GM04503 (cell line): ENCODE measurements at places on chromosomes 3 and 15.

DNA sequence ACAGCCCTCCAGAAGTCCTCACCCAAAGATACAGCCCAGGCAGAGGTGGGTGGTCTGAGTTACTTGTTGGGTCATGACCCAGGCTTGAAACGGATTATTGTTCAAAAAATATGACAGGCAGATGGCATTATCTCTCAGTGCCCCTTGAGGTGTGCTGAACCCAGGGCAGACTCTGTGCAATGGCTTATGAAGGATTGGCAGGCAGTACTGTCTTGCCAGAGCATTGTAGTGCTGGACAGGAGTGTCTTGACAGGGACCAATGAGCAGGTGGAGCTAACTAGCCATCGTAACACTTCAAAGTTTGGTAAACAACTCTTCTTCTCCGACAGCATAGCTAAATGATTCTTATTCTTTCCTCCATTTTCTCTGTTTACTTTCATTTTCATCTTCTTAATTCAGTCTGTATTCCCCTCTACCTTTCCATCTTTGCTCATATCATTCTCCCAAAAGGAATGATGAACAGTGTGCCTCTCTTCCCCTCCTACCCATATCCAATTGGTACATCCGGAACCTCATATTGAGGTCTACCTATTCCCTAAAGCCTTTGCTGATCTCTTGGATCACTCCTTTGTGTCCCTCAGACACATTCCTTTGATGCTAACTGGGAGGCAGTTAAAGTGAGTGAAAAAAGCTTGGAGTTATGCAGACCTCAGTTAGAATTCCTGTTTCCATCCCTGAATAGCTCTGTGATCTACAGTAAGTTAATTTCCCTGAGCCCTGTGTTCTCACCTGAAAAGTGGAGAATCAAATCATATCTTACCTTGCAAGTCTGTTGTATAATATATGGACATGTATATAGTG lies 2.6 kb upstream of the IL20RB start:
- no peak for DNase-seq

GRCh38 chr15:63231706-63232105 lies 42.3 kb downstream of the RAB8B start:
- no peak for DNase-seq

- DNase-seq: no peak
Observed at GRCh38 chr3:142224482-142225072, 808 bp downstream of the GK5 start.

- DNase-seq: no peak
Observed at GRCh38 chr15:39657181-39657580, 76.3 kb downstream of the THBS1 start.

DNA sequence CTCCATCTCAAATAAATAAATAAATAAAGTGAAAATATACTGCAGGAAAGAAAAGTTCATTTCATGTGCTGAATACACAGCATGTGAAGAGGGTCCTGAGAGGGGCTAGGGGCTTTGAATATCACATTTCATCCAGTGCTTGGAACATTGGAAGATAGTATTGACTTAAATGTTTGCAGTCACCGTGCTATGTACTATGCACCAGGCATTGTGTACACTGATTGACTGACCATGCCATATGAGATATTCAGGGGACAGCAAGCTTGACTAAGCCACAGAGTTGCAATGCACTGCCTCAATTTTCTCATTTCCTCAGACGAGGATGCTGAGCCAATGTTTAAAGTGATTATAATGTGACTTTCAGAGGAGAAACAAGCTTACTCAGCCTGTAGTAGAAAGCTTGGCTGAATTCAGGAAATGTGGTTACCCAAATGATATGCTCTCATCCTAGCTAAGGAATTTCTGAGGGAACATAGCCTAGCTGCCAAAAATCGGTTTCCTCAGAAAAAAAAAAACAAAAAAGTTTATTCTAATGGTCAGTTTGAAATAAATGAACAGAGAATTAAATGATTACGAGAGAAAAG lies 557.9 kb downstream of the FGF12 start:
- DNase-seq: no peak

DNA sequence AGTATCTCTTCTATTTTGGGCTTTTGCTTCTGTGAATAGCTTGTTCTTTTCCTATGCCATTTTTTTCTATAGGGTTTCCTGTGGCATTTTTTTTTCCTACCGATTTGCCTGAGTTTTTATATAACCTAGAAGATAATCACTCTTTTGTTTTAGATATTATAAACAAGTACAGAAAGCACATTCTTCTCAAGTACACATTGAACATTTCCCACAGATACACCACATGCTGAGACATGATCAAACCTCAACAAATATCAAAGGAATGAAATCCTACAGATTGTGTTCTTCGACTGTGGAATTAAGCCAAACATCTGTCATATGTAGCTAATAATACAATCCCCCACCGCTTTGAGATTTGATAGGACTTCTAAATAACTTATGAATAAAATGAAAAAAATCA lies 9.1 kb upstream of the FEM1B start:
- DNase-seq: no peak

- no peak for DNase-seq
Observed at GRCh38 chr3:194952841-194953241, 267.2 kb downstream of the FAM43A start.

DNA sequence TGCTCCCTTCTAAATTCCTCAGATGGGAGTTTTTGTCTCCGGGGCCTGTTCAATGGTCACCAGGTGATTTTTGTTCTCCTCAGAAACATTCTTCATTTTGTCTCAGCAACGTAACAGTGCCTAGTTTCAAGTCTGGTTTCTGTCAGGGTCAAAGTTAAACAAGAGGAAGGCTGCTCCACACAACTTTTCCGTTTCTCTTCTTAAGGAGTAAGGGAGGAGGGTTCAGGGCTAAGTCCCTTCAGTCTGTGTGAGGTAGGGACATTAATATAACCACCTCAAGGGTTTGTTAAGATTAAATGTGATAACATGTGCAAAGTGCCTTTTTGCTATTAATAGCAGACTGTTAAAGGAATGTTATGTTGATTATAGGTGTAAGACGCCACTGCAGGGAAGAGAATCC lies 41.8 kb downstream of the HOMER2 start:
- no peak for DNase-seq

DNA sequence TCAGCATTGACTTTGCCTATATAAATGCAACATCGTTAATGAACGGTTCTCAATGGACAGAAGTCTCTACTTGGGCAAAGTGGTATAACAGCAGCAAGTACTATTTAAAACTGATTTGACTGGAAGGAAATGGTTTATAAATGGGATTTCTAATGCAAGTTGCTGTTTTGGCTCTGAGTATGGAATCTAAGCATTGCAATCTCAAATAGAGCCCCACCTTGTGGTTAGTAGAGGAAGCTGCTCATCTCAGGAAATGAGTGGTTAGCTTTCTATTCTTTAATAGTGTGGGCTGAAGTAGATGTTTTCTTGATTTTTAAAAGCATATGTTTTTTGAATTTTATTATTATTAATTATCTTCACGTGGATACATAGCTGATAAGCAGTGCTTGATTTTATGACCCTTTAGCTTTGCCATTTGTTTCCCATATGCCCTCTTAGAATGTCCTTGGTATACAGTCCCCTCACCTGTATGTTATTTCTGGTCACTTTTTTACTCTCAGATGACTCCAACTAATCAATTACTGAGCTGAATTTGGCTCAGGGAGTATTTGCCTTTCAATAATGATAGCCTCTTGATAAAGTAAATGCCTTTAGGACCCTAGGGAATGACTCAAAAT lies 67.1 kb downstream of the OXSM start:
- DNase-seq: no peak

DNA sequence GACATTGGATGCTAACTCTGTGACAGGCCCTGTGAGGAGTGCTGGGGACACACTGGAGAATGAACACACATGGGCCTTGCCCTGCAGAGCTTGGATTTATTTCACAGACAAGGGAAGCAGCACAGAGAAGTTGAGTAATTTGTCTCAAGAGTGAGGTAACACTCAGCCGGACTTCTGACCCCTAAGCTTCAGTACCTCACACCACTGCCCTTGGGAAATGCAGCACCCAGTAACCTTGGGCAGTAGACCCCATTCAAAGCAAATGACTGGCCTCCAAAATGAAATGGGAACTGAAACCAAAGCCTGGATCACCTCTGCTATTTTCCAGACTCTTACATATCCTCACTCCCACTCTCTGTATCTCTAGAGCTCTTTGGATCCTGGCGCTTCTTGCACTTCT lies 37.3 kb downstream of the RFT1 start:
- no peak for DNase-seq

GRCh38 chr3:10738688-10739372 lies 77.2 kb upstream of the SLC6A11 start:
- peak; percentile 10 for DNase-seq

- DNase-seq: no peak
Observed at GRCh38 chr3:112126511-112126911, 6.5 kb downstream of the GCSAM start.

GRCh38 chr3:133996996-133997395 lies 32.7 kb downstream of the SLCO2A1 start:
- DNase-seq: no peak

DNA sequence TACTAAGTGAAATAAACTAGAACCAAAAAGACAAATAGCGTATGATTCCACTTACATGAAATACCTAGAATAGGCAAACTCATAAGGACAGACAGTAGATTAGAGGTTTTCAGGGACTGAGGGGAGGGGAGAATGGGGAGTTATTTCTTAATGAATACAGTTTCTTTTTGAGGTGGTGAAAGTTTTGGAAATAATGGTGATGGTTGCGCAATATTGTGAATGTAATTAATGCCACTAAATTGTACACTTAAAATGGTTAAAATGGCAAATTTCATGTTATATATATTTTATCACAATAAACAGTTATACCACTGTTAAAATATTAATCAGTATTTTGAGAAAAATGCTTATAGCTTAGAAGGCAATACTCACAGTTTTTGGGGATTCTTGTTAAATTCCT lies 11.0 kb downstream of the UBE2E1 start:
- DNase-seq: no peak

- DNase-seq: no peak
Observed at GRCh38 chr3:56055546-56055945, 412.7 kb downstream of the ERC2 start.

GRCh38 chr3:18097989-18098388 lies 327.1 kb downstream of the SATB1 start:
- DNase-seq: no peak

DNA sequence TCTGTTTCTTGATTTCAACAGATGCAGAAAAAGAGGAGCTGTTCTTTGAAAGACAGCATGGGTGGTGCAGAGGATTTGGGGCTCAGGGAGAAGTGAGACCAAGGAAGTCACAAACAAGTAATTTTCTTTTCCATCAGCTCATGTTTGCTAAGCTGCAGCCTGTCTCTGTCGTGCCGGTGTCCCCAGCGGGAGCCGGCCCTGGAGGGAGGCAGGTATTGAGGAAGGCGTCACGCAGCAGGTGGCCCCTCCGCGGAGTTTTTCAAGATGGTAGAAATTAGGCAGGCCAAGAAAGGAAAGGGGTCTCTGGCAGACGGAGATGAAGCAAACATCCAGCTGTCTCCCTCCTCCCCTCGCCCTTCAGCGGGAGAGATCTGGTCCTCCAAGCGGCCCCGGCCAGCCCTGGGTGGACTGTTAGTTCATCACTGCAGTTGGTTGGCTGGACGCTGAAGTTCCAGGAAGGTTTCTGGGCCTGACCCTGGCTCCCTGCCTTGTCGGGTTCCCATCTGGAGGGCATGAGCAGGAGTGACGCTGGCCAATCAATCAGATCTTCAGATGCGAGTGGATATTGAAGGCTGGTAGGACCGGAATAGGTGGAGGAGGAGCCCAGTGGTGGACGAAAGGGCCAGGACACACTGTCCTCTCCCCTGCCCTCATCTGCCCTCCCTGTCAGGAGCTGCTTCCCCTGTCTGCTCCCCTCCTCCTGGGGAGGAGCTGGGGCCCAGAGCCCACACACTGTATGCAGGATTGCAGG lies 27.7 kb upstream of the MUC4 start:
- DNase-seq: no peak

GRCh38 chr15:34070003-34070402 lies 31.0 kb upstream of the AVEN start:
- no peak for DNase-seq

- peak; percentile 37 for DNase-seq
Observed at GRCh38 chr15:41772720-41773331, 1.5 kb upstream of the MAPKBP1 start.

DNA sequence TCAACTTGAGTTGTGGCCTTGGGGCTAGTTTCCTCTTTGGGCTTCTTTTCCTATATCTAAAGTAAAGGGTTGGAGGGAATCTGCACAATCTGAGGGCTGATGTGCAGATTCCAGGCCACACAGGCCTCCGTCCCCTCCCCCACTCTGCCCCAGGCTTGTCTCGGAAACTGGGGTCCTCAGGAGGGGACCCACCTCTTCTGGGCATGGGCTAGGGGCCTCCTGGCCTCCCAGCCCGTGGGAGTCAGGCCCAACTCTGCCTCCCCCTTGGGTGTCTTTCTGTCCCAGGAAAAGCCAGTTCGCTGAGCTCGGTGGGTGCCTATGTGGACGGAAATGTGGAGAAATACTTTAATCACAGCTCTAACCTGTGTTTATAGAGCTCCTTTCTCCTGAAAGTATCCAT lies 4.8 kb downstream of the SMAD6 start:
- no peak for DNase-seq

GRCh38 chr3:171000281-171000680 lies 26.2 kb downstream of the SLC2A2 start:
- DNase-seq: no peak

- DNase-seq: no peak
Observed at GRCh38 chr3:21562243-21562642, 188.8 kb downstream of the ZNF385D start.

GRCh38 chr15:59904450-59905135 lies 99.5 kb upstream of the FOXB1 start:
- DNase-seq: no peak

- DNase-seq: no peak
Observed at GRCh38 chr3:124775877-124776276, 45.6 kb downstream of the UMPS start.

GRCh38 chr3:37956723-37957538 lies 33.7 kb upstream of the VILL start:
- no peak for DNase-seq

GRCh38 chr3:111720681-111721380 lies 125.7 kb upstream of the ZBED2 start:
- DNase-seq: no peak

DNA sequence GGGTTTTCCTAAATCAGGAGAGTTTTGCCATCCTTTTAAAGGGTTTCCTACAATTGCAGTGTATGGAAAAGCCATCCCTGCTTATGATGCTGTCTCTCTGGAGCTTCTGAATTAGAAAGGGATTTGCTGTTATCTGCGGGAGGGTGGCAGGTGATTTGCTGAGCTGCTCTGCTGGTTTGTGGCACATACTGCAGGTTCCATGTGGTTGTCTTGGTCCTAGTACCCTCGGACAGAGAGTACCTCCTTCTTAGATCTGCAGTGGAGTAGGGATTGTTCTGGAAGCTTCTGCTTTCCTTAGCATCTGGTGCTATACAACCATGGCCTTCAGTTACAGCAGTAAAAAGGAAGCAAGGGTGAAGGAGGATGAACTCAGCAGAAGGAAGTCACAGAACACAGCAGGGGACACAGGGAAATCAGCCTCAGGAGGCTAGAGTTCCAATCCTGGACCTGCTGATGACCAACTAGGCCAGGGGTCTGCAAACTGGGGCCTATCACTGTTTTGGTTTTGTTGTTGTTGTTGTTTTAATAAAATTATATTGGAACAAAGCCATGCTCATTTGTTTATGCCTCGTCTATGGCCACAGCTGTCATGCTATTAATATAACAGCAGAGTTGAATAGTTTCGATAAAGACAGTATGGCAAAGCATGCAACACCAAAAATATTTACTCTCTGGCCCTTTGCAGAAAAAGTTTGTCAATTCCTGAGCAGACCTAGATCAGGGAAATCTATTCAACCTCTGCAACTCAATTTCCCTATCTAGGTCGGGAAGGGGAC lies 39.5 kb downstream of the STARD5 start:
- DNase-seq: no peak
